GM12865 (cell line): ENCODE measurements at places on chromosomes 2 and 18.
A peak's percentile ranks its signal among the peaks of the same experiment; 100 is the strongest.

- DNase-seq: no peak
Measured at GRCh38 chr2:209563453-209563852, 139.6 kb downstream of the MAP2 start.

- peak; percentile 21 for DNase-seq
Measured at GRCh38 chr2:191178806-191179514, 28.2 kb upstream of the STAT4 start.

DNA sequence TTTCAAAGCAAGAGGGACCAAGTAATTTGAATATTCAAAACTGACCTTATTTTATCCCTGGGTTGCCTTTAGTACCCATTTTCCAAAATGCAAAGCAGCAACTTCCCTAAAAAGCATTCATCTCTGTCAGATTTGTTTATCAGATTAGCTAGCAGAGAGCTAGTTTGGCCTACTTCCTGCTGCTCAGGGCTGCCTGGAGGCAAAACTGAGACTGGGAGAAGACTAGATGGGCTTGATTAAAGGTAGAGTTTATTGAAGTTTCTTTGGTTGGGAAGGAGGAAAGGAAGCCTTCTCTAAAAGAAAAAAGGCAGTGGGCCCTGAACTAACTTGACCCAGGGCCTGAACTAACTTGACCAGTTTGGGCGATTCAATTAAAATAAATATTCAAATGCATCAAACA, 426.1 kb upstream of the FAM98A start:
- no peak for DNase-seq

DNA sequence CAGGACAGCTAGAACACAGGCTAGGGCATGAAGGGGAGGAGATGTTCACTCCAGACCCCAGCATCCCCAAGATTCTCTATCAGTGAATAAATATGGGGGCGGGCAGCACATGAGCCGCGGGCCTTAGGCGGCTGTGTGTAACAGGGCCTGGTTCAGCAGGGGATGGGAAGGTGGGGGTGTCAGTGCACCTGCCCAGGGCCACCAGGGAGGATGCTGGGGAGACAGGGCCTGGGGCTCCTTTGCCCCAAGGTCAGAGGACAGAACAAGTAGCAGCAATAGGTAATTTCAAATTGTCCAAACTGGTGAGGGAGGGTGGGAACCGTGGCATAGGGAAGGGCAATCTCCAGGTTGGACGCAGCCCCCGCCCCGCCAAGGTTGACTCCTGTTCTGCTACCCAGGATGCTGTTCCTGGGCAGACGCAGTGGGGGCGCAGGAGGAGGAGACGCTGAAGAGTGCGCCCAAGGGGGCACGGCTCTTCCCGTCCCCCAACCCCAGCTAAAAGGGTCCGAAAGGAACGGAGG, 16.2 kb downstream of the CYP26B1 start:
- DNase-seq: no peak

GRCh38 chr2:238415036-238415764, 11.5 kb upstream of the ASB1 start:
- peak; percentile 22 for DNase-seq
